ENCODE measurements at places on chromosomes 7 and 10.

DNA sequence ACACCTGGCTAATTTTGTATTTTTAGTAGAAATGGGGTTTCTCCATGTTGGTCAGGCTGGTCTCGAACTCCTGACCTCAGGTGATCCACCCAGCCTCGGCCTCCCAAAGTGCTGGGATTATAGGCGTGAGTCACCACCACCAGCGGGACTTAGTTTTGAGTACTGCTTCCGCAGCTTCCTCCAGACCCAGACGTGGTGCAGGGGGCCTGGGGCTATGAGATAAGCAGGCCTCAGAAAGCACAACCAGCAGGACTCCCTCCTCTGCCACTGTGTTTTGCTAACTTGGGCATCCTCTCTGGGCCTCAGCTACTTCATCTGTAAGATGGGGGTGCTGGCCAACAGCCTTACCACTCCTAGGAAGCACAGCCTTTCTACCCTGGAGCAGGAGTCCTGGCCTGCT, 37.8 kb downstream of the GOLGA7B start:
- H3K4me3 ChIP-seq: no peak overlapping the region
- H3K27me3 ChIP-seq: no peaks in the 10 kb centered on the region
- no peaks in the 10 kb centered on the region for H3K36me3 ChIP-seq
- no peak overlapping the region for H3K27ac ChIP-seq

GRCh38 chr10:103564116-103564501, 70.6 kb downstream of the NEURL1 start:
- H3K4me1 ChIP-seq: no peaks in the 10 kb centered on the region
- H3K4me3 ChIP-seq: no peak overlapping the region
- H3K27ac ChIP-seq: no peak overlapping the region
- H3K27me3 ChIP-seq: no peaks in the 10 kb centered on the region

GRCh38 chr10:58179238-58179637, 88.5 kb downstream of the IPMK start:
- no peaks in the 10 kb centered on the region for H3K36me3 ChIP-seq
- H3K4me3 ChIP-seq: no peak overlapping the region
- H3K27ac ChIP-seq: no peak overlapping the region
- no peaks in the 10 kb centered on the region for H3K27me3 ChIP-seq

- DNase-seq: no peak
- H3K27ac ChIP-seq: no peak overlapping the region
- H3K4me3 ChIP-seq: no peak overlapping the region
- H3K4me1 ChIP-seq: no peaks in the 10 kb centered on the region
- no peaks in the 10 kb centered on the region for H3K36me3 ChIP-seq
These were observed 265.4 kb upstream of the DGKB start for GRCh38 chr7:15167912-15168311.

- no peaks in the 10 kb centered on the region for H3K4me1 ChIP-seq
- DNase-seq: peak; percentile 86
- H3K27ac ChIP-seq: no peak overlapping the region
These were observed 10.8 kb downstream of the TLX1 start for GRCh38 chr10:101141616-101142532.

GRCh38 chr10:106582291-106582690, 582.2 kb downstream of the SORCS1 start:
- peaks cover 5% of the 10 kb centered on the region for H3K4me1 ChIP-seq
- no peak overlapping the region for H3K4me3 ChIP-seq
- no peaks in the 10 kb centered on the region for H3K27me3 ChIP-seq
- no peaks in the 10 kb centered on the region for H3K36me3 ChIP-seq
- no peak overlapping the region for H3K27ac ChIP-seq

DNA sequence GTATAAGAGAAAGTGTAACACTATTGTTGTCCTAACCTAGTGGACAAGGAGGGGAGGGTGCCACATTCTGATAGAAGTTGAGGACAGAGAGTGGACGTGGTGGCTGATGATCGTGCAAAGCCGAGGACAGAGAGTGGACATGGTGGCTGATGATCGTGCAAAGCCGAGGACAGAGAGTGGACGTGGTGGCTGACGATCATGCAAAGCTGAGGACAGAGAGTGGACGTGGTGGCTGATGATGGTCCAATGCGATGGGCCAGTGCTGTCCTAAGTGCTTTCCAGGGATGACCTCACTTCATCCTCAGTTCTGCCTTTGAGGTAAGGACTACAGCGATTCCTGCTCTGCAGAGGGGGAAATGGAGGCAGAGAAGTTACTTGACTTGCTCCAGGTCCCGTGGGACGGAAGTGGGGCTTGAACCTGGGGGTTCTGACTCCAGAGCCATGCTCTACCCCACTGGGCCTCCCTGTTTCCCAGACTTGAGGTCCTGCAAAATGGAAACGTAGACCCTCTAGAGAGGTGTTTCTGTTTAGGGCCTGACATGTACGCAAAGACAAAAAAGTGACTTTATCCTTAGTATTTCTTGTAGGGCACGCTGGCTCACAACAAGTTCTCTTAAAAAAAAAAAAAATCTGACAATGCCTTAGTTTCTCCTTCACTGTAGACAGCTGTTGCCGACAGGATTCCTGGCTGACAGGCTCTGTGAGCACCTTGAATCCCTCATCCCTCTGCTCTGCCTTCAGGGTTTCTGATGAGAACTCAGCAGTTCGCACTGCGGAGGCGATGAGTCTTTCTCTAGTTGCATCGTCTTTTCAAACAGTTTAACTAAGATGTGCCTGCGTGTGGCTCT, 20.3 kb upstream of the NCAPG2 start:
- no peaks in the 10 kb centered on the region for H3K4me1 ChIP-seq
- H3K27ac ChIP-seq: no peak overlapping the region
- no peaks in the 10 kb centered on the region for H3K27me3 ChIP-seq
- no peak for DNase-seq

DNA sequence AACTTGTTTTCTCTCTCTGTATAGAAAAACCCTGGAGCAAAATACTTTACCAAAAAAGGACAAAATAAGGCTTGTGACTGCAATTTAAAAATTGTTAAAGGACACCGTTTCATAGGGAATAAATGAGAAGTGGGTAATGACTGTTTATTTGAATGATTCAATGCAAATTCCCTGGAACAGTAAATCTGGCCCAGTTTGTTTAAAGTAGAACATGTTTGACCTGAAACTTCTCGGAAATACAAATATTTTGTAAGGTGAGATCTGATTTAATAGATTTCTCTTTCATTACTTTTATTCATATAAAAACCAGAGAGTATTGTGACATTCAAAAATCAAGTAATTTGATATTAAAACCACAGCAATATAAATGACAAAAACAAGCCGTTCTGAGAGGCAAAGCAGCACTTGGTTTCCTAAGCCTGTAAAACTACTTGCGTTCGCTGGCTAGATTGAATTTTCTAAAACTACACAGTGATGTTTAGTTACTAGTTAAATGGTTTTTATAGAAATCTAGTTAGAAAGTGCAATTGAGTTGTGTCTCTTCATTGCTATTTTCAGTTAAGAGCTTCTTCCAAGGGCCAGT, 76.8 kb upstream of the PITRM1 start:
- H3K4me1 ChIP-seq: no peaks in the 10 kb centered on the region
- H3K27ac ChIP-seq: no peak overlapping the region
- no peak overlapping the region for H3K4me3 ChIP-seq
- no peaks in the 10 kb centered on the region for H3K27me3 ChIP-seq

GRCh38 chr10:102965311-102965851, 47.3 kb downstream of the CNNM2 start:
- H3K27ac ChIP-seq: no peak overlapping the region
- DNase-seq: peak; percentile 16

DNA sequence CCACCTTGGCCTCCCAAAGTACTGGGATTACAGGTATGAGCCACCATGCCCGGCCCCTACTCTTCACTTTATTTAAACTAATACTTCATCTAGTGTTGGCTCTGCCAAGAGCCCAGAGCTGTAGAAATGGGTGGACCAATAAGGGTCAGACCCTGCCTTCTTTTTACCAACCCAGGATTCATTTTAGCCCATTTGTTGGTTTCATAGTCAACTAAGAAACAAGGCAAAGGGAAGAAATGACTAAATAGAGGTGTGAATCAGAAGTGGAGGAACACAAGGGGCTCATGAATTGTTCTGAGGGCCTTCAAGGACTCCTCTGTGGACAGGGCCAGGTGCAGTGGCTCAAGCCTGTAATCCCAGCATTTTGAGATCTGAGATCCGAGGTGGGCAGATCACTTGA, 1.1 kb downstream of the ANKRD2 start:
- no peaks in the 10 kb centered on the region for H3K4me1 ChIP-seq
- no peaks in the 10 kb centered on the region for H3K36me3 ChIP-seq
- no peaks in the 10 kb centered on the region for H3K27me3 ChIP-seq
- H3K4me3 ChIP-seq: no peak overlapping the region
- H3K27ac ChIP-seq: no peak overlapping the region
- DNase-seq: no peak

GRCh38 chr10:58577437-58577777, 64.7 kb downstream of the BICC1 start:
- H3K4me1 ChIP-seq: no peaks in the 10 kb centered on the region
- H3K4me3 ChIP-seq: no peak overlapping the region
- no peaks in the 10 kb centered on the region for H3K36me3 ChIP-seq
- no peaks in the 10 kb centered on the region for H3K27me3 ChIP-seq

DNA sequence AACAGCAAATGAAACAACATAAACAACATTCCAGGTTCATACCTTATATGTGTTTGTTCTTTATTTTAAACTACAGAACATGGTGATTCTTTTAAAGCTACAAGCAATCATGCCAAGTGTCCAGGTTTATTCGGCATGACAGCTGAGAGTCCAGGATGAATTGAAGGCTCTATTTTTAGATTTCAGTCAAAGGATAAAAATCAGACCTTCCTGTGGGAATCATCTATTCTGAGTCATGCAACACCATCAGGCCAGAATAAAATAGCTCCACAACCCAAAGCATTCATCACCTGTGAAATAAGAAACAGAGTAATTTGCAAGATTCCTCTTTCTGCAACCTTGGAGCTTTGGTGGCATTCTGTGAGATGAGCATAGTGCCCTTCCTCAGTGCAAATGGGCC, 292.4 kb upstream of the MYO3A start:
- no peaks in the 10 kb centered on the region for H3K4me1 ChIP-seq
- no peak for DNase-seq
- H3K36me3 ChIP-seq: no peaks in the 10 kb centered on the region
- no peak overlapping the region for H3K27ac ChIP-seq

DNA sequence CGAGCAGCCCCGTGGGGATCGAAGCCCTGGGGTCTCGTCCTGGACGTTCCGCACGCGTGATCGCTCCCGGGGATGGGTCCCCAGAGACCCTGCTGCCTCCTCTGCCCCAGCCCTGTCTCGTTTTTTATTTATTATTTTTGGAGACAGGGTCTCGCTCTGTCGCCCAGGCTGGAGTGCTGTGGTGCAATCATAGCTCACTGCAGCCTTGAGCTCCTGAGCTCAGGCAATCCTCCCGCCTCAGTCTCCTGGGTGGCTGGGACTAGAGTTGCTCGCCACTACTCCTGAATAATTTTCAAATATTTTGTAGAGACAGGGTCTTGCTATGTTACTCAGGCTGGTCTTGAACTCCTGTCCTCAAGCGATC, 319 bp upstream of the STX1A start:
- no peak for DNase-seq
- H3K27me3 ChIP-seq: peaks cover 2% of the 10 kb centered on the region
- H3K36me3 ChIP-seq: no peaks in the 10 kb centered on the region
- H3K4me1 ChIP-seq: no peaks in the 10 kb centered on the region
- H3K4me3 ChIP-seq: no peak overlapping the region
- H3K27ac ChIP-seq: no peak overlapping the region

- no peaks in the 10 kb centered on the region for H3K27me3 ChIP-seq
- H3K4me1 ChIP-seq: no peaks in the 10 kb centered on the region
- no peak overlapping the region for H3K4me3 ChIP-seq
- peak; percentile 68 for DNase-seq
- no peak overlapping the region for H3K27ac ChIP-seq
These were observed 11.2 kb upstream of the OR2A5 start for GRCh38 chr7:144037414-144038035.

- H3K27me3 ChIP-seq: no peaks in the 10 kb centered on the region
- no peak overlapping the region for H3K27ac ChIP-seq
- no peaks in the 10 kb centered on the region for H3K36me3 ChIP-seq
These were observed 66.6 kb downstream of the TLL2 start for GRCh38 chr10:96446966-96447596.

- H3K36me3 ChIP-seq: no peaks in the 10 kb centered on the region
- no peak overlapping the region for H3K4me3 ChIP-seq
These were observed 34.4 kb upstream of the SLF2 start for GRCh38 chr10:100878291-100878910.

DNA sequence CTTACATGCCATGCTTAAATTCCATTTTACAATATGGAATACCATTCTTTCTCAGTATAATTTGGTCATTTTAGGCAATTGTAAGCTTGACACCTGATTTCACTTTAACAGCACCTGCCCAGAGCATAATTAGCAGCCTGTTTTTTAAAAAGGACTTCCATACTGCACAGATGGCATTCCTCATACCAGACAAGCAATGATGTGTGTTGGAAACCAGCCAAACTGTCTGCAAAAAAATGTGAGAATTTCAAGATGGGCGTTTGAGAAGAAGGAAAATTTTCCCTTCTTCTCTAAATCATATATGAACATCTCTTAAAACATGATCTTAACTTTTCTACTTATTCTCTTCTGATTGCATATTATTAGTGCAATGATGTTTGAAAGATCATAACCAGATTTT, 40.4 kb upstream of the AGMO start:
- DNase-seq: no peak
- H3K4me3 ChIP-seq: no peak overlapping the region
- no peaks in the 10 kb centered on the region for H3K27me3 ChIP-seq
- no peaks in the 10 kb centered on the region for H3K36me3 ChIP-seq

DNA sequence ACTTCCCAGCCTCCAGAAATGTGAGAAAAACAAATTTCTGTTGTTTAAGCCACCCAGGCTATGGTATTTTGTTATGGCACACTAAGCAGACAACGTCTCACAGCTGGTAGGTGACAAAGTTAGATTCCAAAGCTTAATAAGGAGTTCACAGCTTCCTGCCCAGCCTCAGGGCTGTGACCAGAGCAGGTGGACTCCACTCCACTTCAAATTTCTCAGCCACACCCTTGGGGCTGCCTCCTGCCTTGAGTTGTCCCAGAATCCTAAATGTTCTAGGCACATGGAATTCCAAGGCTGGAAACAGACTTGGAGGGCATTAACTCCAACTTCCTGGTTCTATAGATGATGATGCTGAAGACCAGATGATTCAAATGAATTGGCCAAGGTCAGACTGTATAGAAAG, 310.7 kb downstream of the GRID1 start:
- H3K36me3 ChIP-seq: no peaks in the 10 kb centered on the region
- H3K27me3 ChIP-seq: no peaks in the 10 kb centered on the region
- no peak for DNase-seq
- H3K27ac ChIP-seq: no peak overlapping the region
- no peaks in the 10 kb centered on the region for H3K4me1 ChIP-seq

DNA sequence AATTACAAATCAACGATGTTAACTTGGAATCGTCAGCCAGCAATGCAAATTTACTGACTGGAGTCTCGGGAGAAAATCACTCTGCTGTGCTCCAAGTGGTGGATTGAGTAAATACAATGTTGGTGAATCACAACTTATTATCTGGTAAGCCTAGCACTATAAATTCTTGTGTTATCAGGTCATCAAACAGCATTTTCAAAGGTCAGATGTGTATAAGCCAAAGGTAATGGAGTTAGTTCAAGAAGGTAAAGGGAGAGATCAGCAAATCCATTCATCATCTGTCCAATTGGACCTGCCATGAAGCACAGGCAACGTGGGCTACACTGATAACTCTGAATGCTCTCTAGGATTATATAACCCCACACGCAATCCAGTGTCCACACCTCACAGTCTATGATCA, 13.9 kb downstream of the CUBN start:
- no peaks in the 10 kb centered on the region for H3K36me3 ChIP-seq
- H3K27ac ChIP-seq: no peak overlapping the region
- H3K27me3 ChIP-seq: no peaks in the 10 kb centered on the region
- H3K4me3 ChIP-seq: no peak overlapping the region
- peak; percentile 56 for DNase-seq

- H3K36me3 ChIP-seq: no peaks in the 10 kb centered on the region
- H3K4me3 ChIP-seq: no peak overlapping the region
- H3K4me1 ChIP-seq: peaks cover 22% of the 10 kb centered on the region
- no peak overlapping the region for H3K27ac ChIP-seq
- H3K27me3 ChIP-seq: no peaks in the 10 kb centered on the region
- peak; percentile 57 for DNase-seq
These were observed 23.6 kb downstream of the ZMIZ1 start for GRCh38 chr10:79092292-79092896.
